ENCODE measurements at places on chromosomes 16 and 17. TPM values are rescaled to one million over a fixed set of nuclear protein-coding genes. Genes with fewer than 3 reads are reported as not detected.

CNGB1 gene
- 0.09 TPM for polyA plus RNA-seq

AANAT gene
- polyA plus RNA-seq: 0.22 TPM

- DNase-seq: no peak
Observed at GRCh38 chr17:43219001-43219400, 7.3 kb downstream of the TMEM106A start.

DNA sequence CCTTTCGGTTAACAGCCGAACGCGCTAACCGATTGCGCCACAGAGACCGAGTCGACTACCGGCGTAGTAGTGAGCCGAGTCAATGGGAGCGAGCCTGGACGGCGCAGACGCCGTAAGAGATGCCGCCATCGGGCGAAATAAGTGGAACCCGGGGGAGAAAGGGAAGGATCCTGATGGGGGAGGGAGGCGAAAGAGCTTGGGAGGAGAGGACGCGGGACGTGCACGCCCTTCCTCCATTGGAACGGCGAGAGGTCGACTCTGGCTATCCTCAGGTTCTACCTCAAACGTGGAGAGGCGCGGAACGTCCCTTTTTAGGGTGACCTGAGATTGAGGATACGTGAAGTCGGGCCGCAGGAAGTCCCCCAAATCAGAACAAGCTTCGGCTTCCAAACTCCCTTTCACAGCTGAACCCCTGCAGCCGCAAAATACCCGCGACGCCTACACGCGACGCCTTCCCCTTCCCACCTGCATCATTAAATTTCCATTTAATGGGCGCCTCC, 683 bp upstream of the PSMB3 start:
- peak; percentile 82 for DNase-seq

GRCh38 chr16:21037736-21038135, 112.9 kb downstream of the DNAH3 start:
- DNase-seq: no peak

GRCh38 chr17:6450926-6451832, 6.9 kb downstream of the PIMREG start:
- no peak for DNase-seq
